ENCODE measurements at places on chromosomes 4 and X. TPM values are rescaled to one million over a fixed set of nuclear protein-coding genes. Genes with fewer than 3 reads are reported as not detected.

SMIM10L2A gene
- 2.0 TPM for total RNA-seq

CLCN5 gene
- 3.1 TPM for total RNA-seq

KCNE5 gene
- total RNA-seq, result 0.40 TPM

ARHGAP6 gene
- total RNA-seq, result not detected

LRP2BP gene
- 0.78 TPM for total RNA-seq

NXF2 gene
- not detected for total RNA-seq

ADH7 gene
- total RNA-seq, result not detected

GABRQ gene
- not detected for total RNA-seq
